ENCODE measurements at places on chromosomes 6 and 20.
A peak's percentile ranks its signal among the peaks of the same experiment; 100 is the strongest.

GRCh38 chr20:36483919-36484808 is 57.2 kb upstream of the MYL9 start:
- DNase-seq, result no peak

DNA sequence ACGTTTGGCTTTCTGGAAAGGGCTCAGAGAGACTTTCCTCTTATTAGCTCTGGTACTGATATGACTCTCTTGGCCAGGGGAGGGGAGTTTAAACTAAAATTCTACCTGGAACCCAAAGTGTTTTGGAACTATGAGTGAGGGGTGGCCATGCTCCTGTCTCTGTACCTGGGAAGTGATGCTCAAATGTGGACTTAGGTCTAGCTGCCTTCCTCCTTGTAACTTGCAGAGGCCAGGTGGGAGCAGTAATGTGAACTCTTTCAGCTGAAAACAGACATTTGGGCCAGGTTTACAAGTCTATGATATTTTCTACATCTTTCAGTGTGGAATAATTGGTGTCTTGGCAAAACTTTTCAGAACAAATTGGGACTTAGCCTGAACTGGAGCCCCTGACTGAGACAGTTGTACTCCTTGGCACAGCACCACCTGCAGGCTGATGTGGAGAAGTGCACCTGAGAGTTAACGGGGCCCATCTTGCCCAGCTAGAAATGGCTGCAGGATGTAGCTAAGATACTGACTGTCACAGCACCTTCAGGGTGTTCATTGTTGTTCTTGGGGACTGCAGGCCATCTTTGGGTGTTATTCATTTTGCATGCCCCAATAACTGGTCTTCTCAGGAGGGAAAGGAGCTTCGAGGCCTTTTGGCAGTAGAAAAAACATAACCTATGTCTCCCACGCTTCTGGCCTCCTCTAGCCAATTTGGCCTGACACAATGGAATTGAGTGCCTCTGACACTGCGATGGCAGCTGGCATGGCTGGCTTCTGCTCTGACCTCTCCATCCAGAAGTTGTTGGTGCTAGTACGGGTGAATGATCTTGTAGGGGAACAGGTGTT is 37.1 kb downstream of the CD109 start:
- peak; percentile 49 for DNase-seq

- DNase-seq, result peak; percentile 88
Measured at GRCh38 chr20:2237059-2237458, 58.7 kb upstream of the TGM3 start.

- no peak for DNase-seq
Measured at GRCh38 chr20:17803765-17804164, 104.0 kb downstream of the BANF2 start.

DNA sequence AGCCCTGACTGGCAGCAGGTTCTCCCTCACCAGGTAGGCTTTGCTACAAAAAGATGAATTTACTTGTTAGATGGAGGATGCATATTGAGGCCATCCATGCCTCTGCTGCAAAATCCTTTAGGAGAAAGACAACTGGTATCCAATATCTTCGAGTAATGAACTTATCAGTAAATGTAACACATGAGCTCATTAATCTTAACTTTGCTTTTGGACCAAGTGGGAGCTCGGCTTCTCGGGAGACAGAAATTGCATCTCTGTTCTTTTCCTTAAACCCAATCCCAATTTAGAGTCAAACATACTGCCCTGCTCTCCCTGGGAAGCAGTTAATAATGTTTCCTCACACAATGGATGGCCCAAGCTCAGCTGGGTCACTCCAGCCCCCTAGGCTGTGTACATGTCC is 330.5 kb downstream of the ZFAND3 start:
- no peak for DNase-seq

DNA sequence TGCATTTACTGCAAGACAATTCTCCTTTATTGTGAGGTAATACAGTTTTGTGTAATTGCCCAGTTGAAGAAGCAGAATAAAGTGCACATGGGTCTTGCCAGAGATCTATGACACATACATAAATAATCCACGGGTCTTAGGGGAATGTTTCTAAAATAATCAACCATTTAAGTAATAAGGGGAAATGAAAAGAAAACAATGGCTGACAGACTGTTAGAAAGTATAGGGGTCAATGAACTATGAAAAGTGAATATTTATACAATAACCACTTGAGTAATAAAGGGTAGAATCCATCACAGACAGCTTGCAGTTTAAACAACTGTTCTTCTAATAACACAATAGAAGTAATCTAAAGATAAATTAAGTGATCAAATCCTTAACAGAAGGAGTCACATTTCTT is 477.2 kb downstream of the EYS start:
- no peak for DNase-seq

GRCh38 chr20:57398231-57398821 is 7.1 kb downstream of the RBM38 start:
- no peak for DNase-seq

DNA sequence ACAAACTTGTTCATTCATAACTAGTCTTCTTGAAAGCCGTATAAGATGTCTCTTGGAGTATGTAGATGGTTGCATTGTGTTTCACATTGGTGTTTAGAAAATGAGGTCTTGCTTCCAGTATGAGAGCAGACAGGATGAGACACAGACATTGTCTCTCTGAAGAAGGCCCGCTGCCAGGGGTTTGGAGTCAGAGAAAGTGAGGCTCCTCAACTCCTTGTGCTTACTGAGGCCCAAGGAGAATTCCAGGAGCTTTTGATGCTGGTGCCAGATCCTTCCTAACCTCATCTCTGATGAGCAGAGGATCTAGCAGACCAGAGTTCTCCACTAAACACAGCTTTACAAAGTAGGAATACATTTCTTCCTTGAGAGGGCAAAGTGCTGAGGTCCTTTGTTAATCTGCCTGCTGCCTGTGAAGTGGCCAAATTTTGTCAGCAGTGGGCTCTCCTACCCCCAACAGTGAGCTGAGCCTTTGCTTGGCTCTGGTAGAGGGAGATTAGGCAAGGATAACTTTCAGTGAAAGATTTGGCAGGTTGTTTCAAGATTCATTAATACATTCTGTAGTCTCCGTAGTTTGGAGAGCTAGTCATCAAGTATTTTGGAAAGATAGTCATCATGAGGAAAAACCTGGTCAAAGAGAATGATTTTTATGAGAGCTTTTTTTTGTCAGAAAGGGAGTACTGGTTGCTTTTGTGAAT is 9.7 kb downstream of the MAPRE1 start:
- no peak for DNase-seq

DNA sequence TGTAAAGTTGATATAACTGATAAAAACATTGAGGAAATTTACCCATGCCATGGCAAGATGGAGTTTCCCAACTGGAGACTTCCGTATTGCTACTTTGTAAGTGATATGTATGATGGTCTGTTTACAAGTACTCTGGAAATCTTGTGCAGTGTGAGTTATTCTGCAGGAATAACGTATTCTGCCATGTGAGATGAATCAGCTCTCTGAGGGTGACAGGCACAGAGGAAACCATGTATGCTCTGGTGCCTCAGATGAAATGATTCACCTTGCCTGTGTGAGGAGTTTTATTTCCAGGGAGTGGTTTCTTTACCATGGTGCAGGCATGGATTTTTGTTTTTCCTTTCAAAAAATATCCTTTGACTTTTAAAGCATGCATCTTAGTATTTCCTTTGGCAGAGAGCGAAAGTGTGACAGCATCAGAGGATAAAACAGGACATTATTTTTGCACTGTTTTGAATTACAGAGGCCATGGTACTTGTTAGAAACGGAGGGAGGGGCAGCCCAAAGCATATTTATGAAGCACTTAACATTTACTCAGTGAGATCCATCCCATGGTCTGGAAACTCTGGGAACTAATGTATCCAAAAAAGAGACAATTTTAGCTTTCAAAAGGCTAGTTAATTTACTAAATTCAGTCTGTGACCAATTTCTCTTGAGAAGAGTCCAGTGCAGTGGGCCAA is 36.0 kb upstream of the MTRF1L start:
- DNase-seq, result peak; percentile 8

- no peak for DNase-seq
Measured at GRCh38 chr6:43897571-43898302, 127.7 kb downstream of the VEGFA start.

- DNase-seq, result no peak
Measured at GRCh38 chr20:20551409-20551808, 161.0 kb downstream of the RALGAPA2 start.

DNA sequence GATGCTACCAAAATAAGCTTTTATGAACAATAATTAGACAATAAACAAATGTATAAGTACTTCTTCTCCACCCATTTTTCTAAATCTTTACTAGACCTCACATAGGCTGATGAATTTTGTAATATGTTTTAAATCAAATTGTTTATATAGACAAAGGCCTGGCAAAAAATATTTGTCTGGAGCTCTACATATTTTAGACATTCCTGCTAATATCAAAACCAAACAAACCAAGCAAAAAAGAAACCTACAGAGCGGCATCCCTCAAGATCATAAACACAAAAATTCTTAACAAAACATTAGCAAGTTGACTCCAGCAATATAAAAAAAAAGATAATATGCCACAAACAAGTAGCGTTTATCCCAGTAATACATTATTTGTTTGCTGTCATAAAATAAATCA is 87.2 kb downstream of the ADAT2 start:
- DNase-seq, result no peak

- DNase-seq, result no peak
Measured at GRCh38 chr6:52667572-52667971, 3.3 kb upstream of the TMEM14A start.

DNA sequence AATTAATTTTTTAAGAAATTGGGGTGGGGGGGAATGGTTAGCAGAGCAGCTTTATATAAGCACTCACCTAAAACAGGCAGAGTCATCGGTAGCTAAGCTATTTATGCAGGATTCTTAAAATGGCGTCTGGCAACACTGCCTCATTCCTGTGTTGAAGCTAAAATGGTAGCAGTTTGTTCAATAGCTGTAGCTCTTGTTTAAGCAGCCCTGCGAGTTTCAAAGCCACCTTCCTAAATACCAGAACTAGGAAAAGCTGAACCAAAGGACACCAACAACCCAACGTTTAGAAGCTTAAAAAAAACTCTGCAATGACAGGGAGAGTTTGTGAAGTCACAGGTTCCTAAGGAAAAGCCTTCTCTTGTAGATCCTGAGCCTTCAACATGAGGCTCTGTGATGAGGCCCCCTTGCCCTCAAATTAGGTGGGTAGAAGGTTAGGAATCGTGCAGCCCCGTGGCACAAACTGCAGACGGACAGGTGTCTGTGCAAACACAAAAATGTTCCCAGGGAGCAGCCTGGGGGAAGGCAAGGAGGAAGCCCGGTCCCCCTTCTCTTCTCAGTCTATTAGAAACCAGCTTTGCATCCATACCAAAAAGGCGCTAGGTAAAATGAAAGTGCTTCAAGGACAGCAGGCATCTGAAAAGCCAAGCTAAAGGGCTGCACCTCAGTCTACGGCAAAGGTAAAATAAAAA is 4.7 kb downstream of the ZMYND8 start:
- DNase-seq, result no peak

DNA sequence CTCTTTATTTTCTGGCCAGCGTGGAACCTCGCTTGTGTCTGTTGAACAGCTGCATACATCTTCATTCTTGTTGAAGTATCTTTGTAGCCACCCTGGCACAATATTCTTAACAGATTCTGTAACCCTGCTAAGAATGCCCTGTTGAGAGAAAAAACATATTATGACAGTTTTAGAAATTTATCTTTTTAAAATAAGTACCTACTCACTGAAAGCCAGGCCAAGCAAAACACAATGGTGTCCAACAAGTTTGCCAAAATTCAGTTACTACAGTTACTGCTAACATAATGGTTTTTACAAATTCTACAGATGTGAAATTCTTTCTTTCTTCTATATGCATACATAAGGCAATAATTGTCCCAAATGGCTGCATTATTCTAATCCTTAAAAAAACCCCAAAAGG is 18.2 kb downstream of the NUP153 start:
- DNase-seq, result no peak

- DNase-seq, result no peak
Measured at GRCh38 chr20:33475381-33476152, 14.3 kb upstream of the CBFA2T2 start.

GRCh38 chr6:146775220-146775619 is 176.4 kb downstream of the ADGB start:
- DNase-seq, result no peak

Data from hepatic stellate cell (primary cell).